Spleen (tissue), 13 donors: ENCODE measurements at places on chromosomes 7 and 10. TPM values are rescaled to one million over a fixed set of nuclear protein-coding genes. Genes with fewer than 3 reads are reported as not detected.

Gene PRSS1
- polyA plus RNA-seq, result 1.2 TPM

Gene VPS37D
- polyA plus RNA-seq, result 0.86 TPM

Gene OPN4
- not detected for polyA plus RNA-seq

Gene RHOBTB1
- 15.3 TPM for polyA plus RNA-seq

- no peak overlapping the region for H3K4me3 ChIP-seq
- H3K27ac ChIP-seq, result no peak overlapping the region
- no peak for DNase-seq
- H3K4me1 ChIP-seq, result no peaks in the 10 kb centered on the region
- no peaks in the 10 kb centered on the region for H3K27me3 ChIP-seq
These were observed 93.2 kb downstream of the AKR1D1 start for GRCh38 chr7:138169441-138169851.
